ENCODE measurements at places on chromosomes 4 and X.

DNA sequence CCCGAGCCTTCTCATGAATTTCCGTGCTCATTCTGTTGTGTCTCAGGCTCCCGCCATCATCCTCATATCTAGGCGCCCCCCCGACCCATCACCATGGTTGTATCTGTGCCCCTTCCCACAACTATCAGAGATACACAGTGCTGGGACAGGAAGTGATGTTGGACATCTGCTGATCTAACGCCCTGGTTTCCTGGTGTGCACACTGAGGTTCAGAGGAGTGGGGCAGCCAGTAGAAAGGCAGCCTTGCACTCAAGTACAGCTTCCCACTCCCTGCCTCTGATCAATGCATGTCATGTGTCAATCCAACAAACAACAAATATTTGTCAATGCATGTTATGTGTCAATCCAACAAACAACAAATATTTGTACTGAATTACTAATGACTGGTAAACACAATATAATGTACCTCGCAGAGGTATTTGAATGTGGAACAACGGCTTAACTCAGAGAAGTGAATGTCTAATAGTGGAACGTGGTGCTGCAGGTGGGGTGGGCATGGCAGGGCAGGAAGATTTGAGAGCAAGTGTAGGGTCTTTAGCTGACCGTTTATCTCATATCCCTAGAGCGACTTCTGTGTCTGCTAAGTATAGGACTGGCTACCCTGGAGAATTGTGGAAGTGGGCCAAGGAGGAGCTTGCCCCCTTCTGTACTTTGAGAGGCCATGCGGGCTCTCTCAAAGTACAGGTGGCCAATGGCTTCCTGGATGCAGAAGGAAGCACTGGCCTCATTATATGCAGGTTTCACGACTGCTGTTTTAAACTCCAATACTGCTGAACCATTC is 10.3 kb upstream of the SEL1L3 start:
- DNase-seq = no peak

DNA sequence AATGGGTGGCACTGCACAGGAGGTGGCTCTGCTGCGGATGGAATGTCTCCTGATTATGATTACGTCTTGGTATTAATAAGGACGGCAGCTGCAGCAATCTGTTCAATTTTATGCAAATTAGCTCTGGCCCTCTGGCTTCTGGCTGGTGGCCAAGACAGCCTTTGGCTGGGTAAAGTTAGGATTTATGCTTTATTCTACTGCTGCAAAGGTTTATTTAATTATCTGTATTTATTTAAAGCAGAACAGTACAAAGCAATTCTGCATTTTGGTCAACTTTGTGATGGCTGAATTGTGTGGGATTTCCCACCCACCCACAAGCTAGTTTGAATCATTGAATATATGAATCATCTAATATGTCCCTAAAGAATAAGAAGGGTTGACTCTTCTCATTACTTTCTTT is 745.6 kb upstream of the FAM241A start:
- no peak for DNase-seq

DNA sequence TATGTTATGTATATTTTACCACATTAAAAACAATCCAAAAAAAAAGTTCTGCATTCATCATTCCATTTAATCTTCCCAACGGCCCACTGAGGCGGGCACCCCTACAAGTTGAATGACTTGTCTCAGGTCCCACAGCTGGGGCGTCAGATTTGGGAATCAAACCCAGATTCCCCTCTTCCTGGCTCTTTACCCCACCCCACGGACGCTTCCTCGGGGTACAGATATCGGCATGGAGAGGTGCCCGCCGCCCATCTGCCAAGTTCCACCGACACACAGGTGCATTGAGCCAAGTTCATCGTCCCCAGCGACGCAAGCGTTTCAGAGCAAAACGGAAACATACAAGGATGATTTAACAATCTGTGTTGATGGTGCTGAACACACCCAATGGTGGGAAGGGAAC is 36.9 kb upstream of the MAN2B2 start:
- no peak for DNase-seq

DNA sequence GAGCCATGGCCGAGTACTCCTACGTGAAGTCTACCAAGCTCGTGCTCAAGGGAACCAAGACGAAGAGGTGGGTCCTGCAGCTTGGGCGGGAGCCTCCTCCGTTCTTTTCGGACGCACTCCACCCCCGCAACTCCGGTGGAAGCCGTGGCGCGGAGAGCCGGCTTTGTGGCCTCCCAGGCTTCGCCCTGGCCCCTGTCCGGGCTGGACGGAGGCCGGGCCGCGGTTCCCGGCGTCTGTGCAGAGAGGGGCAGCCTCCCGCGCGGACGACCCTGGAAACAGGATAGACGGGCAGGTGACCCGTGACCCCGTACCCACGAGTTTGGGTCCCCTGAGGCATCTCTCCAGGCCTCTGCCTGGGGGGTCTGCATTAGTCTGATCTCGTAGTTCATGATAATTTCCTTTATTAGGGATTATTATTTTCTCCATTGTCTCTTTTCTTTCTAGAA is 356 bp downstream of the FRG1 start:
- no peak for DNase-seq

DNA sequence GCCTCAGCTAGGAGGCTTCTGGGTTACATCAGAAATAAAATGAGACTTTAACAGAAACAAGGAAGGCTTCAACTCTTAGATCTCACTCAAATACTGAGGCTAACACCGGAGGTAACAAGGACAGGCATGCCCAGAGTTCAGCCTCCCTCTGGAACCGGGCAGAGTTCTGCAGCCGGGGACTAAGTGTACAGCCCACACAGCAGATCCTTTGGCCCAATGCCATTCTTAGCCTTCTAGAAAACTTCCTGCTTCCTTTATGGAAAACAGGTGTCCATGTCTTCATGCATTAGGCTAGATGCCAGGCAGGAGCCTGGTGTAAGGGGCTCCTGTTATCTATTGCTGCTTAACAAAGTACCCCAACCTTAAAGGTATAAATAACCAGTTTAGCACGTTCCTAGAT is 369.7 kb downstream of the BCOR start:
- DNase-seq = no peak

GRCh38 chrX:63434665-63435064 is 83.5 kb upstream of the SPIN4 start:
- no peak for DNase-seq
